ENCODE measurements at places on chromosomes 6 and 20.

DNA sequence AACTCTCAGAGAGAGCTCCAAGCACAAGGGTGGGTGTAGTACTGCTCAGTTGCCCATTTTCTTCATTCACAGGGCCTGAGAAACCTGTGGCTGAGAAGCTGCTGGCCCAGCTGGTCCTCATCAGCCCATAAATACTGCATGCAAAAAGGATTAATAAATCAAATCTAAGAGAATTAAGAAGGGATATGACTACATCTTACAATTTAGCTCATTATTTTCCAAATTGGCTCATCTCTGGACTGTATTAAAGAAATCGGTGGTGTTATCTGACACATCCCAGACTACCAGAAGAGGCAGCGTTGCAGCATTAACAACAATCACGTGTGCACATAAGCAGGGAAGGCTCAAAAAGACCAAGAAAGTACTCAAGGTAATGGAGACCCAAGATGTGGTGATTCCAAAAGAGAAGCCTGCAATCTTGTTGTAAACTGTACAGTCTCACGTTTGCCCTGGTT, 90.7 kb downstream of the CD24 start:
- no peak for DNase-seq

DNA sequence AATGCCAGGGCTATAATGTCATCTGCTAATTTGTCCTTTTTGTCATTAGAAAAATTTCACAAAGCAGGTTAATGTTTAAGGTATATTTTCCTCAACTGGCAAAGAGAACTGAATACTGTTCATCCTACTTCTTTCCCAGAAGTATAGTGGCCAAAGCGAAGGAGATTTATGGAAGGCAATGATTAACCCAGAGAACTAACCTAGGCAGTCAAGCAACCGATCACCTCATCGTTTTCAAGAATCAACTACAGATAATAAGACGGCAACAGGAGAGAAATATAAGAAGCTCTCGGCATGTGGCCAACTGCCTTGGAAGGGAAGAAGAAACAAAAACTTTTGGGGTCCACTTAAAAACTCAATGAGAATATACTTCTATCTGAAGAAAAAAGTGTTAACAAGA, 38.2 kb downstream of the REV3L start:
- no peak for DNase-seq

- no peak for DNase-seq
Measured at GRCh38 chr20:62534526-62535221, 58.9 kb upstream of the GATA5 start.

DNA sequence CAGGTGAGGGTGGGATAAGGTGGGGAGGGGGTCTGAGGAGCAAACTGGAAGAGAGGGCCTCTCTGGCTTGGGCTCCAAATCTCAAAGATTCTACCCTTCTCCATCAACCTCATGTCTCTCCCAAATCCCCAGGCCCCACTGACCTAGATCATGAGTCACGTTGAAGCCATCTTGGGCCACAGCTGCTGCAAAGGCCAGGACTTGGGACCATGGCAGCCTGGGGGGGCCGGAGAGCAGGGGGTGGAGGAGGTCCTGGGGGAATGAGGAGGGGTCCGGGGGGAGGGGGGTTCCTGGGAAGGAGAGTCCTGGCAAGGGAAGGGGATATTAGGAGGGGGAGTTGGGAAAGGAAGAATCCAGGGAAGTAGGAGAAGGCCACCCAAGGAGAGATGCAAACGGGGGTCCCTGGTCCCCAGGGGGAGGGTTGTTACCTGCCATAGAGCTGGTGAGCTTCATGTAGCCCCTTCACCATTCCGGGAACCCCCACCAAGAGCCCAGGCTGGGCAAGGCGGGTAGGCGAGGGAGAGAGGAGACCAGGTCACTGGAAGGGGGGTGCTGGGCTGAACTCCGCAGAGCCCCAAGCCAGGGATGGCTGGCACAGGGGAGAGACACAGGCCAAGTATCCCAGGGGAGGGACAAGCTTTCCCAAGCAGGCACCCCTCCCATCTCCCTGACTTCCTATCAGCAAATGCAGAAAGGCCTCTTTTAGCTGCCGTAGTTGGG, 12.7 kb downstream of the GGT7 start:
- no peak for DNase-seq

GRCh38 chr6:43376551-43376981, 7.1 kb upstream of the ZNF318 start:
- DNase-seq: no peak

DNA sequence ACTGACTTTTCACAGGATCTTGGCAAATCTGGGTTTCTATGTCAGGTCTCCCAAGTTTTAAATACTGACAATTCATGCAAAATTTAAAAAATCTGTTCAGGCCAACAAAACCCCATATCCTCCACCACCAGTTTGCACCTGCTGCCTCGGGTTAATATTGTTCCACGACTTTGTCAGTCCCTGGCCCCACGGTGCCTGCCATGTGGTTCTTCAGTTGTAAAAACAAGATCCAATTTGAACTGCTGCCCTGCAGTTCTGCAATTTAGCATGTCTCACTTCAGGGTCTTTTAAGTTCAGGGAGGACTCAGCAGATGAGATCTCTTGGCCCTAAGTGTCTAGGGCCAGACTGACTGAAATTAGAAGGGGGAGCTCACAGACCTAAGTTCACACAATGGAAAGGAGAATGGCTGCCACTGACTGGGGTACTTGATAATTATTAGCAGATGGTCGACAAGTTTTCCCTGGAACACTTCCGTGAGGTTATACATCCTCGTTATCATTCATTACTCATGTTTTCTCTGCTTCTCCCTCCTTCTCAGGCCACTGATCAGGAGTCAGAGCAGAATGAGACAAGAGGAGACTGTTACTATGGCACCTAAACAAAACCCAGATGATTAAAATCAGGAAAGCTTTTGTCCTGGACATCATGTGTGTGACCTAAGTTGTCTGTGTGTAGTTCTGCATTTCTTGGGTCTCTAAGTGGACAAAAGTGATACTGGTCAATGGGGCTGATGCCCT, 223.6 kb downstream of the KIF16B start:
- DNase-seq: peak; percentile 62

GRCh38 chr6:4801491-4802110, 25.4 kb downstream of the CDYL start:
- DNase-seq: no peak

DNA sequence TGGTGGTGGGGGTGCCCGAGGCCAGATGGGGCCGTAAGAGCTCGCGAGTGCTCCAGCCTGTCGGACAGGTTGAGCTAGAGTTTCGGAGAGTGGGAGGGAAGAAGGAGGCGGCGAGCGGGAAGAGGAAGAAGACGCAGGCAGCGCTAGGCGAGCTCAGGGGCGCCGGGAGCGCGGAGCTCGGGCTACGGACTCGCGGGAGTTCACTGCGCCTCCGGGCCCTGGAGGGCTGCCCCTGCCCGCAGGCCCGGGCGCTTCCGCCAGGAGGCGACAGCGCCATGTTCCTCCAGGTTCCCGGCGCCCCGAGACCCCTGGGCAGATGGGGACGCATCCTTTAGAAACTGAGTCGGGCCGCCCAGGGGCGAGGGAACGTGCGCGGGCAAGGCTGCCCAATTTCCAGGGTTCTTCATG, 984 bp downstream of the TFAP2C start:
- peak; percentile 86 for DNase-seq

DNA sequence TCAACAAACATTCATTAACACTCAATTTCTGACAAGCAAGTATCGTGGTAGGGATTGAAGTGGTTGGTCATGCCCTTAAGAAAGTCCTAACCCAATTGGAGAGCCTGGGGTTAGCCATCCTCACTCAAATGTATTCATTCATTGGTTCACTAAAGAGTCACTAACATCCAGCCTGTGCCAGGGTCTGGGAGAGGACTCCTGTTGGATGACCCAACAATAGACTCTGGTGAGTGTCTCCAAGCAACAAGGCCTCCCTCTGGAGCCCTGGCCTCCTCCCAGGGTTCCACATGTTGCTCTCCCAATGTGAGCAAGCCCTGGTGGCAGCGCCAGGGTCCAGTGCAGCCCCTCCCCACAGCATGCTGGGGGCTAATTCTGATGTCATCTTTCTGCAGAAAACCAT, at the start of gene BPIFA3:
Gene BPIFA3 (plus strand): TSS at position 301 of the 400 bp plus-strand sequence. CDS start 185 bp downstream, outside the sequence.
- DNase-seq: no peak

- DNase-seq: peak; percentile 52
Measured at GRCh38 chr6:53979468-53980067, 131.7 kb upstream of the MLIP start.

GRCh38 chr6:108175592-108176279, 9.9 kb downstream of the NR2E1 start:
- no peak for DNase-seq

- DNase-seq: peak; percentile 69
Measured at GRCh38 chr6:125099211-125100073, 54.1 kb upstream of the TPD52L1 start.

- no peak for DNase-seq
Measured at GRCh38 chr6:130982941-130983456, 80.0 kb downstream of the EPB41L2 start.

DNA sequence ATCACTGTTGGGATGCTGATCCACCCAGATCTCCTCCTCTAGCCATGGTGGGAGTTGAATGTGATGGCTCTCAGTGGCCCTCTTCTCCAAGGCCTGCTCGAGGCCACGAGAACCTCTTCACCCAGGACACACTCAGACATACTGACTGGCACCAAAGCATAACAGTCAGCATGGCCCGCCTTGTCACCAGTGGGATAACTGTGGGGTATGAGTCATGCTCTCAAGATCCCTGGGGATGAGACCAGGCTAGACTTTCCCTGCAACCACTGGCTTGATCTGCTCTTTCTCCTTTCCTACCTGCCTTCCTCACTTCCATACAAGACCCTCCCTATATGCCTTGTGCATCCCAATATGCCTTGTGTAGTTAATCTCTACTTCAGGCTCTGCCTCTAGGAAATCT, 66.8 kb downstream of the RIN2 start:
- DNase-seq: no peak

DNA sequence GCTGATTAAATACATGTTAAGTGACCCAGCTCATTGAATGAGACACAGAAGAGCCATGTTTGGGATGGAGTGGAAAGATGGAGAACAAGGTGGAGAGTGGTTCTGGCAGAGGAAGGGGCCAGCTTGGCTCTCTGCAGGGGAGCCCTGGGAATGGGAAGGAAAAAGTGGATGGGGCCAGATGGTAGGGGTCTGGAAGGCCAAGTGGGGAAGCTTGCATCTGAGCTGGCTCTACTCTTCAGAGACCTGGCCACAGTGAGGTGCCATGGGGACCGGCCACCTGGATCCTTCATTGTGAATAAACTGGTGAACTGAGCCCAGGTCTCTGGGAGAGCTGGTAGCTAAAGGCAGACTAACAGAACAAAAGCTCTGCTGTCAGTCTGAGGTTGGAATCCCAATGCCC, 48.9 kb upstream of the SIRPA start:
- no peak for DNase-seq

GRCh38 chr6:154139892-154140291, 100.9 kb downstream of the OPRM1 start:
- no peak for DNase-seq

DNA sequence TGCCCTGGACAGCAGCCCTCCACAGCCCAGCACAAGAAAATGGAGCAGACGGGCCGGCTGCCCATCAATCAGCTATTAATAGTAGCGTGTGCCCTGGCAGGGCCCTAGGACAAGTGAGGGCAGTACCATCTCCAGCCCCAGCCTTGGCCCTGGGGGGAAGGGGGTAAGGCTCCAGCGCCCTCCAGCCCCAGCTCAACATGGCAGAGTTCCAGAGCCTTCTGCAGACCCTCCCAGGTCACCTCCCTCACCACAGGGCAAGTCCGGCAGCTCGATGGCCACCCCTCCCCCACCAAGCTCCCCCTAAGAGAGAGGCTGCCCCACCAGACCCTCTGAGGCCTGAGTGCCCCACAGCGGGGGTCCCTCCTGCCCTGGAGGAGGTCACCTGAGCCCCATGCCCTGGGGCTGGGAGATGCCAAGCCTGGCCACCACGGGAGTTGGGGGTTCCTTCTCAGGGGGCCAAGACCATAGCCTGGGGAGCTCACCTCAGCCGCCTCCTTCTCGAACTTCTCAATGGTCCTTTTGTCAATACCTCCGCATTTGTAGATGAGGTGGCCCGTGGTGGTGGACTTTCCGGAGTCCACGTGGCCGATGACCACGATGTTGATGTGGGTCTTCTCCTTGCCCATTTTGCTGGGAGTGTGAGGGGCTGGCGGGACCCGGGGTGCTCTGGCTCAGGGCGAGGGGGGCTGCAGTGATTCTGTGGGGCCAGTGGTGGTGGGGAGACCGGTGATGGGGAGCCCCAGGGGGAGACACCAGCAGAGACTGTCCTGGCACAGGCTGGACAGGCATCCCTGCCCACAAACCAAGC, 1.5 kb downstream of the EEF1A2 start:
- DNase-seq: no peak

DNA sequence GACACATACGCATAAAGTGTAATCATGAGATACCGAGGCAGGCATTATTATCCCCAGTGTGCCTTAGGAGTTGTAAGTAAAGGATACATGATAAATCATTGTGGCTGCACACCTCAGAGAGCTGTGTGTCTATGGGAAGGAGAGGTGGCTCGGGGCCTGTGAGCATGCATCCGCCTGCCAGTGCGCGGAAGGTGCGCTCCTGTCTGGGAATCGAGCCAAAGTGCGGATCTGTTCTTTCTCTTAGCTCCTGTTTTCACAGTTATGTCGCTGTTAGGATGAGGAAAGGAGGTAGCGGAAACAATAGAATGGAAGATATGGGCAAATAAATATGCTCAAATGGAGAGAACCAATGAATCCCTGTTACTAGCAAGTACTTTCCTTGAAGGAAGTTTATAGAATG, 98.0 kb downstream of the ANKRD6 start:
- DNase-seq: no peak

DNA sequence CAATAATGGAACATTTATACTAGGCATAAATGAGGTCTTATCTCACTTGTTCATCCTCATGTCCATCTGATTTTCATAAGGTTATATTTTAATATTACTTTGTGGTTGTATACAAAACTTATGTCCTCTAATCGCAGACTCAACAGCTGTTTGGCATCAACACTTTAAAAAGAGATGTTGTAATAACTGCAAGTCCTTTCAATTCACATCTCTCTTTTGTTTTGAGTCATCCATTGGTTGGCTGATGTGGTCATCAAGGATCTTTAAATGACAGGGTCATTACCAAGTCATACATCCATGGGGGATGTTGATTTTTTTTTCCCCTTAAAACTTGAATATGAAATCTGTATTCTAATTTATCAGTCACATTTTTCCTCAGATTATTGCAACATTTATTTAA, 299.4 kb upstream of the NRSN1 start:
- DNase-seq: no peak

Measured in AG10803 (cell line).